ENCODE measurements at places on chromosomes 6 and 20.

GRCh38 chr6:89792881-89793280 is 26.7 kb downstream of the MDN1 start:
- no peak for DNase-seq

DNA sequence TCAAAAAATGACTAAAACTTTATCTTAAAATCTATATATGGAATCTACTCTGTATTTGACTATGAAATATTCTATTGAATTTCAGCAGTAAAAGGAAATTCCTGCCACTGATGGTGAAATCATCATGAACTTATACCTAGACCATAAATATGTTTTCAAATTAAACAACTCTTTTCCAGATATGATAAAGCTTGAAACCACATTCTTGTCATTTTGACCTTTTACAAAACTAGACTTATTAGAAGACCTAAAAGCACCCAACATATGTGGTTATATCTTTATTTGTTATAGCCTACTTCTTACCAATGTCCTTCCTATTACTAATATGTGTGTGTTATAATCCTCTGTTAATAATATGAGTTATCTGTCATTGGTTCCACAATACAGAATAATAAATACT is 35.3 kb downstream of the FRK start:
- DNase-seq: no peak

DNA sequence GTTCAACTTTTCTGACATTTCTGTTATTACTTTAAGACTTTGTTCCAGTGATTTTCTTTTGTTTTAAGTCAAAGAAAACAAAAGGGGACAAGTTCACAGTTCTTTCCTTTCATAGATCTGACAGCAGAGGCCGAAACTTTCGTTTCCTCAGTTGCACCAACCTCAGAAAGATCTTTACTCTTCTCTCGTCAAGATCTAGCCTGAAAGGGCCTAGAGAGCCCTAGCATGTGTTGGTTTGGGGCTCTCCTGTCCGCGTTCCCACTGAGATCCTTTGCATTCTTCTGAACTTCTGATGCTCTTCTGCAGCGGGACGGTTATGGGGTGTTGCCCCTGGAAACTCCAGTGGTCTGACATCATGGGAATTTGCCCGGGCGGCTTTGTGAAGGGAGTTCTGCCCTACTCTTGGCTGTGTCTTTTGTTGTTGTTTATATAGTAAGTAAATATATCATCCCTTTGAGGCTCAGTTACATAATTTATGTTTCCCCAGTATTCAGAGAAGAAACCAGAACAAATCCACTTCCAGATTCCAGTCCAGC is 129.1 kb downstream of the SASH1 start:
- no peak for DNase-seq

GRCh38 chr6:156794546-156795354 is 17.6 kb downstream of the ARID1B start:
- no peak for DNase-seq

DNA sequence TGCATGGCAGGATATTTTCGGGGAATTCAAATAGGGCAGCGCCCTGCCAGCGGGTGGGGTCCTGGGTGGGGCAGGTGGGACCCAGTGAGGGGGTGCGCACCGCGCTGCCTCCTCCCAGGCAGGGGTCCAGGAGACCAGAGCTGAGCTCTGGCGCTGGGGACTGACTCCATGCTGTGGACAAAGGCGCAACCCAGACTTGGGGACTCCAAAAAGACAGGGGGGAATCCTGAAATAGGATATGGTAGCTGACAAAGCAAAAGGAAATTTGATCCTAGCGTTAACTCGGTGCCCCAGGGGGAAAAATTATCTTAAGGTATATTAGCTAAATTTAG is 23.6 kb downstream of the TFAP2A start:
- no peak for DNase-seq

- no peak for DNase-seq
Observed at GRCh38 chr20:48930035-48930434, 8.5 kb downstream of the ARFGEF2 start.

Data from CD4-positive, alpha-beta T cell (primary cell).